ENCODE measurements at places on chromosomes 2 and 18.
A peak's percentile ranks its signal among the peaks of the same experiment; 100 is the strongest.

DNA sequence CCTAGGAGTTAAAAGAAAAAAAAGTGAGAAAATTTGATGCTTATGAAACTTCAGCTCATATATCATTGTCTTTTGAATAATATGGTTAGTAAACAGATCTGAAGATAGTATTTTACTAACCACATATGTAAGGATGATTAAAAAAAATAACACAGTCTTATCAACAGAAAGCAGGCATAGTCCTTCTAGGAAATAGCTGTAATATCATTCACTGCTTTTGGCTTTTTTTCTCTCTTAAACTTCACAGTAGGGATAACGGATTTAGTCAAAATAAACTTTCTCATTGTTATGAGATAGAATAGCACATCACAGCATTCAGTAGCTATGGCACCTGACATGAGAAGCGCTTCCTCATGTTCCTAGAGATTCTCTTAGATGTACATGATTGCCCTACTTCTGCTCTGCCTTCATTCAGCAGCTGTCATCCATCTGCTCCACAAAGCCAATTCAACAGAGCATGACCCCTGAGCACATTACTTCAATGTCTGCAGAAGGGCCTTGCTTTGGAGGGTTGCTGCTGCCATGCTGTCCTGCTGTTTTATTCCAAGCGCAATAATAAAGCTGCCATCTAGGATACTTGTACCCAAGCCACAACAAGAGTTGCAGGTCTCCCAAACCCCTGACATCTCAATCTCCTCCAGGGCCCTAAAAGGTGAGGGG, 67.0 kb downstream of the TTC21B start:
- no peak for DNase-seq

GRCh38 chr2:112691881-112692281, 28.9 kb upstream of the NT5DC4 start:
- DNase-seq: no peak

GRCh38 chr2:33412920-33413319, 63.5 kb upstream of the RASGRP3 start:
- DNase-seq: peak; percentile 26

DNA sequence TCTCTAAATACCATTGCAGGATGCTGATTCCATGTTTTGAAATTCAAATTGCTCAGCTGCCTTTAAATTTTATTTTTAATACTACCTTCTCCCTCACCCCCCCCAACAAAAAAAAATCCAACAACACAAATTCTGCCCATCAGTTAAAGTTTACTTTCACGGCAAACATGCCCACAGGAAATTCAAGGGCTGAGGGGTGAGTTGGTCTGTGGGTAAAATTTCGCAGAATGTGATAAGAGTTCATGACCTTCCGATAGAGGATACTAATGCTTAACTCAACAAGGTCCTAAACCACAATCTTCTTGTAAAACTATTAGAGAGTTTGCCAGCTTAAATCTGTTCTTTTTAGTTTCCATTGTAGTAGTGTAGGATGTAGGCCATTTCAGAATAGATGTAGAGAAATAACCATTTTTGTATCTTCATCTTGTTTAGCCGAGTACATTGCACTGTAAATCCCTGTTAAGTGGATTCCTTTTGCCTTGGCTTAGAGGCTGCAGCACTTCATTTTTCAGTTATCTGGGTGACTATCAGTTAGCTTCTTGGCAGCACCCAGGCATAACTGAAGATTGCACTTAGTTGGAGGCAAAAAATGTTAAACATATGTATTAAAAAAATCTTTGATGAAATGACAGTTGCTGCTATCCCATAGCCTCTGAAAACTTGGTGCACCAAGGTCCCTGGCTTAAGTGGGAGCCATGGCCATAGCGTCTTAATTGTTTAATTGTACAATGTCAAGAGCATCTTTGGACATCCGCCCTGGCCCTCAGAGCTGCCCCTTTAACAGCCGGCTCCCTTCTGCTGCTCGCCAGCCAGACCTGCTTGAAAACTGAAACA, 232.3 kb downstream of the HAUS1 start:
- no peak for DNase-seq

DNA sequence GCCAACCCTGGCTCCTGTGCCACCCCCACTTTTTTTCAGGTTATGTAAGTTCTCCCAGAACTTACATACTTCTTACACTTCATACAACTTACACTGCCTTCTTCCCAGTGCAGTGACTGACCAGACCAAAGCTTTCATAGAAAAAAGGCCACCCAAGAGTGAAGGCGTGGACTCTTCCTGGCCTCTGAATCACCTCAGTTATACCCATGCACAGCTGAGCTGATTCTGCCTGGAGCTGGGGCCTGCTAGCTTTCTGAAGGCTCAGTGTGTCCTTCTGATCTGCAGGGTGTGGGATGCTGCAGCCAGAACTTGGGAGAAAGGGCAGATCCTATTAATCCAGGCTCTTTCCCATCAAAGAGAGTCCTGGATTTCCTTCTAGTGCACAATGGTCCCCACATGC, 216.1 kb downstream of the TTC32 start:
- DNase-seq: no peak

GRCh38 chr2:124382067-124382618, 357.1 kb downstream of the CNTNAP5 start:
- DNase-seq: no peak

DNA sequence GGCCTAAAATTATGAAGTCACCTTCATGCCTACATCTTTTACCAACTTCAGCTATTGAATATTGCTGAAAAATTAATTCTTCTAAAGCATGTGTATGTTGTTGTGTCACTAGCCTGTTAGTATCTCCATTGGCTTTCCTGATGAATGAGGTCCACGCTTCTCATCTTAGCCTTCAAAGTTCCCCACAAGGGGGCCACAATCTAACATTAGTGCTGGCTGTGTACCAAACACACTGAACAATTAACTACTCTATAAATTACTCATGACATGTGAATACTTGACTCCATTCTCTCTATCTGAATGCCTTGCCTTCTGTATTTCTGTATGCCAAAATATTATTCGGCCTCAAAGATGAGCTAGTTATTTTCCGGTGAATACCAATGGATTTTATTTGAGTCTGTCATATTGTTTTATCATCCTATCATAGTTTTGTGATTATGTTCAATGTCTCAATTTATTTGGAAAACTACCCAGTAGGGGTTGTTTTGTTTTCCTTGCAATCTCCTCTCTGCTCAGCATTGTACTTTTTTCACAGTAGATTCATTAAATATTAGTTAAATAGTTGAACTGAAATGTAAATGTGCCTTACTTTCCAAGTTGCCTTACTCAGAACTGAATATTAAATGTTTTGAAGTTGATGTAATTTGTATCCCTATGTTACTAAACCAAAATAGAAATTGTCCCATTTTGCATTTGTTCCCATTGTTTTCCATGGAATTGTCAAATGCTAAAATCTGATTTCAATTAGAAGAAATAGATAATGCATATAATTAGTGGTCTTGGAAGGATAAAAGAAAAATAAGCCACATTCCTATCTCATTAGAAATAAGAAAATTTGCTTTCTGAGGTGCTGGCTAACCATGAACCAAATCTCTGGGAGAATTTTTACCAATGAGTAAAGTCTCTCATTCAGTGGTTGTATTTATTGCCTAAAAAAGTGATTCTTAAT, 208.4 kb upstream of the COL3A1 start:
- no peak for DNase-seq

DNA sequence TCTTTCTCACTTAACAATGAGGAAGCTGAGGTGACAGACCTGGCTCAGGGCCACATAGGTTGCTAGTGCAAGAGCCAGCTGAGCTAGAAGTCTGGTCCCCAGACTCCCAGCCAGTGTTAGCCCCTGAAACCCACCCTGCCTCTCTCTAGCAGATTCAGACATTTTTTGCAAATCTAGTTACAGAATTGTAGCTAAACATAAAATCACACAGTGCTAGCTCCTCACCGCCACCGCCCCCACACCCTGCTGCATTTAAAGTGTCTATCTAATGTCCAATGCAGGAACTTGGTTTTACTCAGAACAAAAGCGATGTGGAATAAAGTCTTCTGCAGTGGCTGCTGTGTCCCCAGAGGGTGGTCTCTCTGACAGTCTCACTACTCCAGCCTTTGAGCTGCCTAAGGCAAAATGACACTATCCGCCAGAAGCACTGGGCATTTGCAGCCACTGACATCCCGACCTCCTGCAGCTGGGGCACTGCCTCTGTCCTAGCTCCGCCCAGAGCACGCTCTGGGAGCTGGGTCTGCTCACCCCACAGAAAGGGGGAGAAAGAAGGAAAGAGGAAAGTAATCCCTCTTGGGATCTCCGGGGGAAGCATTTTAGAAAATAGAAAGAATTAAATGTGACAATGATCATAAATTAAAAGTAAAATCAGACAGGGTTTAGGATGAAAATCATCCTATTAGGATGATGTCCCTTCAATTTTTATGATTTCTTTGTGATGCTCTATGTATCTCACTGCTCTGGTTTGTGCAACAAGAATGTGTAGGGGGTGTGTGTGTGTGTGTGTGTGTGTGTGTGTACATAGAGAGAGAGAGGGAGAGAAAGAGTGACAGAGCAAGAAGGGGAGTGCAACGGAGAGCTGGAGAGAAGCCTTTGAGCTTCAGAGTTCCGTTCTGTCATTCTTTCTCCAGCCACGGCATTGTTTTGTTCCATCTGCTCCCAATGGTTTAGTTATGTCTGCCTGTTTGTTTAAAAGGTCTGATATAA, 50.5 kb upstream of the ST8SIA3 start:
- no peak for DNase-seq

- no peak for DNase-seq
These were observed 24.6 kb downstream of the AFTPH start for GRCh38 chr2:64548761-64549160.

DNA sequence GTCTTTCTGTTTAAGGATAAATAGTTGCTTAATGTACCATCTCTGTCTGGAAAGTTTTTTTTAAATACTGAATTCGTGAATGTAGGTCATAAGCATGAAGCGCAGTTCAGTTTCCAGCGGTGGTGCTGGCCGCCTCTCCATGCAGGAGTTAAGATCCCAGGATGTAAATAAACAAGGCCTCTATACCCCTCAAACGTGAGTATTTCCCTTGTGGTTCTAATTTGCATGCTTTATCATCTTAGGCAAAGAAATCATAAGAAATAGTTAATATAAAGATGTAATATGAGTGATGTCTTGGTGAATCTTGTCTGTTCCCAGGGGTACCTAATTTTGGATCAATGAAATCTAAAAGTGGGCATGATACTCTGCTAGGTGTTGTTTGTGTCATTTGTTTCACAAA, 1.5 kb downstream of the NDC80 start:
- no peak for DNase-seq

GRCh38 chr18:813172-814071, 1.4 kb upstream of the YES1 start:
- no peak for DNase-seq

DNA sequence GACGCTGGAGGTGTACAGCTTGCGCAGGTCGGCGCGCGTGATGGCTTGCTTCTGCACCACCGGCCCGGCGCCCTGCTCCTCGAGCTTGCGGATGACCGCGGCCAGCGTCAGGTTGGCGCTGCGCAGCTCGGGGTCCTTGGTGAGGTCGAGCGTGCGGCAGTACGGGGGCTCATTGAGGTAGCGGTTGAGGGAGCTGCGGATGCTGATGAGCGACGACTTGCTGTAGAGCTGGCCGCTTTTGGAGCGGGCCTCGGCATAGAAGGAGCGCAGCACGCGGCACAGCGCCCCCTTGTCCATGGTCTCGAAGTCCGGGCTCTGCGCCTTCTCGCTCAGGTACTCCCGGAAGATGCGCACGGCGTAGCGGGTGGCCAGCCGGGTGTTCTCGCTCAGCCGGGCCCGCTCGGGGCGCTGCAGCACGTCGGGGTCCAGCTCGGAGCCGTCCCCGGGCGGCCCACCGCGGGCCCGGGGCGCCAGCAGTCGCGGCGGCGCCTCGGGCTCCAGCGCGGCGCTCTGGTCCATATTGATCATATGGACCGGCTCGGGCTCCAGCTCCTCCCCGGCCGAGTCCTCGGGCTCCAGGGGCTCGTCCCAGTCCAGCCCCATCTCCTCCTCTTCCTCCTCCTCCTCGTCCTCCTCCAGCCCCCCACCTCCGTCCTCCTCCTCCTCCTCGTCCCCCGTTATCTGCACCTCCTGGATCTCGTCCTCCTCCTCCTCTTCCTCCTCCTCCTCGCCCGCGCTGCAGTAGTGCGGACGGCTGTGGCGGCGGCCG, 523 bp downstream of the KCTD1 start:
- DNase-seq: no peak

DNA sequence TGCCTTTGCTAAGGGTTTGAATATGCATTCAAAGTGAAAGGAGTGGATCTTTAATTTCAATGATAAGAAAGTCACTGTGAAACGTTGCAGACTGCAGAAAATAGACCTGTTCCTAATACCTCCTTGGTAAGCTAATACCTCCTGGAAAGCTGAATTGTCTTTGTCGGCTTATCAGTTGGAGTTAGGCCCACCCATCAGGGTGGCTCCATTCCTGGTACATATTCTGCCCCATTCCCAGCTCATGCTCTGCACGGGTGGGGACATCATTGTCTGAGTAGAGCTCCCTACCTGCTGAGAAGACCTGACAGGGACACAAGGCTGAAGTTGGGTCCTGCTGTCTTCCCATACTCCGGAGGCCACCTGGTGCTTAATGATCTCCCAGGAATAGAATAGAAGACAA, 203.3 kb downstream of the EN1 start:
- DNase-seq: no peak

DNA sequence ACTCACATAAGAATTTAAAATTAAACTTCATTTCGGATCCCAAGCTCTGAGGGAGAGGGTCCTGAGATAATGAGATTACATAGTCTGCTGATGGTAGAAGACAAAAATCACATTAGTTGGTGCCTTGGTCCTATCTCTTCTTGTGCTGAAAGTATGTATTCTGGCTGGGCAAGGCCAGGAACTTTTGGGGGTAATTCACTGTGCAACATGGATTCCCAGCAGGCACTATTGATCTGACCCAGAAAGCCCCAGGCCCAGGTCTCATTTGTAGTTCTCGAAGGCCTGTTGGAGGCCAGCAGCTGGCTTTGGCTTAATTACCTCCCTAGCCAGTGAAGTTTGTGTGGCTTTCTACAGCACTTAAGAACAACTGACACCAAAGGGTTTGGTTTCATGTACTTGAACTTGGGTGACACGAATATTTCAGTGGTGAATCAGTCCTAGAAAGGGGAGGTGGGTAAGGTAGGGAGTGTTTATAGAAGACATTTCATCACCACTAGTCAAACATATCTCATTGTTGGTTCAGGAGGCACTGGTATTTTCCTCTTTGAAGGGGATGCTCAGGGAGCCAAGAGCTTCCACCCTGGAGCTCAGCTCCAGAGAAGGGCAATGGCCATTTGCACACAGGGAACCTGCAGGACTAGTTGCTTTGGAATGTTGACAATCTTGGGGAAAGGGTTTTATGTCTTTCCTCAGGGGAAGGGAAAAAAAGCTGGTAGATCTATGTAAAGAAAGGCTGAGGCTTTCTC, 217.8 kb downstream of the OSR1 start:
- DNase-seq: peak; percentile 55

DNA sequence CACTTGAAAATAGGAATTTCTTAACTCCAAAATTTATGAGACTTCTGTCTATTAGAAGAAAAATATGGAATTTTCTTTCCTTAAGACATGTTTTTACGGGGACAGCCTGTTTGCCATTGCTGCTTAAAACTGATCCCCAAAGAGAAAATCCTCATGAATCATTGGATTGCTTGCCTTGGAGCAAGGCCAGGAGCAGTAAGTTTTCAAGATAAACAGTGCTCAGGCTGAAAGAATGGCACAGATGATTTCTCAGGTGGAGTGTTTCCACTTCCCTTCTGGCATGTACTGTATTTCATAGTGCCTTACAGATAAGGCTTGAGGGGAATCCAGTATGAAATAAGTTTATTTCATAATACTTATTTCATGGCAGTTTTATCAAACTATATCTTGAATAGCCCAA, 74.3 kb upstream of the MMADHC start:
- DNase-seq: no peak

GRCh38 chr2:115161081-115161770, 718.8 kb downstream of the DPP10 start:
- no peak for DNase-seq
